ENCODE measurements at places on chromosomes 2 and 18.

GRCh38 chr18:21167641-21168377, 56.2 kb upstream of the ROCK1 start:
- DNase-seq: no peak

DNA sequence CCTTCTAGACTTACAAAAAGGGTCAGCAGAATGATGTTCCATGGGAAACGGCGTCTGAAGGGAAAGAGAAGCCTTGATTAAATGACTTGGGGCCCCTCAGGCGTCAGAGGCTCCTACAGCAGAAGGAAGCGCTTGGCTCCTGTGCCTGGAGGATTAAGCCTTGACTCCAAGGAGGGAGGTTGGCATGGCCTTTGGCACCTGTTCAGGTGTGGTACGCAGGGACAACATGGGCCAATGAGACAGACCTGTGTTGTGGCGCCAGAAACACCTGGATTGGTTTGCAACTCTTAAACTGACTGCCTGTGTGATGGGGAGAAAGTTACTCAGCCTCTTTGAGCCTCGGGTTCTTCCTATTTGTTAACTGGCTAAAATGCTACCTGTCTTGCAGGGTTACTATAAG, 7.6 kb downstream of the PNKD start:
- no peak for DNase-seq

DNA sequence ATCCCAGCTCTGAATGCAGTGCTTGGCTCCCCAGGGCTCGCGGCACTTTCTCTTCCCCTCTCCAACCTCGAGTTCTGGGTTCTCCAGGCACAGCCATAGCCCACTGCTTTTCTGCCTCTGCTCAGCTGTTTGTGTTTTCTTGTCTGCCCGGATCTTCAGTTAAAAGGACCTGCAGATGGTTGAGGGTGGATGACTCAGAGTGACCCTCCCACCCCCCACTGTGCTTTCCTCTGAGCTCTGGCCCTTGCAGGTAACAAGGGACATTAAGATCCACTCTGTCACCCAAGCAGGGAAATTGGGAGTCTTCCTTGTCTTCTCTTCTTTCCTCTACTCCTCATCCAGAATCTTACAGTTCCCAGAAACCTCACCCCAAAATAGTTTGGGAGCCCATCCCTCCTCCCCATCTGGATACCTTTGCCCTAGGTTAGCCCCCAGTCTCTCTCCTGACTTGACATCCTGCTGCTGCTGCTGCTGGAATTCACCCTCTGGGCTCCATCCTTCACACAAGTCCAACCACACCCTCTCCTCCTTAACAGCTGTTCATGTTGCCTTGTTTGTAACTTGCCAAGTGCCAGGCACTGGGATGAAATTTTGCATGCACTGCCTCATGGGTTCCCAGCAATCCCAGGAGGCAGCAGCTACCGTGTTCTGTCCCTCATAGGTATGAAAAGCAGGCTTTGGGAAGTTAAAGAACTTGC, 157.9 kb upstream of the TTC39C start:
- DNase-seq: no peak

GRCh38 chr18:33181016-33181415, 259.5 kb downstream of the CCDC178 start:
- DNase-seq: no peak

DNA sequence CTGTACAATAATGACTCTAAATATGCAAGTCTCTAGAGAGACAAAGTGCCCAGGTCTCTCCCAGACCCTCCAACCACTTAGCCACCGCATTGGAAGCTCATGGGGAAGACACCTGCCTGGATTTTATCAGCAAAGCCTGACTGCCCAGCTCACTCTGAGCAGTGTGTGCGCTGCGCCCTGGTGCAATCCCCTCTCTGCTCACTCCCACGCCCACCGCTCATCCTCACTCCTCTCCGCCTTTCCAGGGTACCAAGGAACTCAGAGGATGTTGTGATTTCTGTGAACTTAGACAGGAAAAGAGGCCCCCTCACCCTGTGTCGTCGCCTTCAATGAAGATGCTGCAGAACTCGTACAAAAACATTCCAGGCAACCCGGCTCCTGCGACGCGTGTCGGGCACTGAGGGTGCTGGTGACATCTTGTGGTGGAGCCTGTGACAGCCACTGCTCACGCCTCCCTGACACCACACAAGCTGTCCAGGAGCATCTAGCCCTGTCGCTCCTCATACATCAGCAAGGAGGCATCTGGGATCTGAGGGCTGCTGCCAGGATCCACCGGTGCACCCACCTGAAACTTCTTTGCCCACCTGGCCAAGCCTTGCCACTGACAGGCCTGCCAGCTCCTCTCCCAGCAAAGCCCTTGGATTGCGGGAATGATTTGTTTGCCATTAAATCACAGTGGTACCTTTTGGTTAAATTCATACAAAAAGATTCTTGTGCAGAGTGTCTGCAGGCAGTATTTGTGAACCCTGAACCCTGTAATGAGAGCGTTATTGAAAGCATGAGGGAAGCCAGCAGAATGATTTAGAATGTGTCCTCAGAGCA, 220.4 kb downstream of the ZNF516 start:
- no peak for DNase-seq

- peak; percentile 99 for DNase-seq
Observed at GRCh38 chr18:61606759-61607158, 273.5 kb downstream of the CDH20 start.

DNA sequence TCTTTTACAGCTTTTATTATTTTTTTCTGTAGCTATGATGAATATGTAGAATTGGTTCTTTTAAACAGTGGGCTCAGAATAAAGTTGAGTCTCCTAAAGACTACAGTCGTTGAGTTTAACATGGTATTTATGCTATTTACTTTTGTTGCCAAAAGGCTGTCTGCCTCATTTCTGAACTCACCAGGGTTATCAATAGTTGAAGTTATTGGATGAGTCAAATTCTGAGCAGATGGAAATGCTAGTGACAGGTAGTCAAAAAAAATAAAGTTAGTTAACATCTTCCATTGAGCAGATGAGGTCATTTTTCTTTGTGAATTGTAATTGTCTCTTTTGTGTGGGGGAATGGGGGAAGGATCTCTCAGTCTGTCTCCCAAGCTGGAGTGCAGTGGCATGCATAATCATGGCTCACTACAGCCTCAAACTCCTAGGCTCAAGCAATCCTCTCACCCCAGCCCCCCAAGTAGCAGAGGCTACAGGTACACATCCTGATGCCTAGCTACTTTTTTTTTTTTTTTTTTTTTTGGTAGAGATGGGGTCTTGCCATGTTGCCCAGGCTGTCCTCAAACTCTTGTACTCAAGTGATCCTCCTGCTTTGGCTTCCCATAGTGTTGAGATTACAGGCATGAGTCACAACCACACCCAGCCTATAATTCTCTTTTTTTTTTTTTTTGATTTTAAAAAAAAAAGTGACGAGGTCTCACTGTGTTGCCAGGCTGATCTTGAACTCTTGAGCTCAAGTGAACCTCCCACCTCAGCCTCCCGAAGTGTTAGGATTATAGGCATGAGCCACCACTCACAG, 8.9 kb downstream of the PAPOLG start:
- no peak for DNase-seq

GRCh38 chr2:119485336-119486110, 38.8 kb downstream of the SCTR start:
- no peak for DNase-seq

DNA sequence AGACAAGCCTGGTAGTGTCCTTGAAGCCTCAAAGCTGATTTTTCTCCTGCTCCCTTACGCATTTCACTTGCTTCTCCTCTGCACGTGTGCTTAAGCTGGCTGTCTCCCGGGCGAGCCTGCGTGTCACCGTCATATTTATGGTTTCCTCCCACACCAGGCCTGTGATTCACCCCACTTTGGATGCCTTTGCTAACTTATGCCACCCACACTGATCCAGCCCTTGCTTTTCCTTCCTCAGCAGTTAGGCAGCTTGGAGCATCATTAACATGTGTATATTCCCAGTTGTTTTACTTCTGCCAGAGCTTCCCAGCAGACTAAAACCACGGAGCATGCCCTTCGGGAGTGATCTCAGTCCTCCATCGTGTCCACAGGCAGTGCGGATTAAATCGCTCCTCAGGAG, 2.2 kb downstream of the ST3GAL5 start:
- peak; percentile 91 for DNase-seq

DNA sequence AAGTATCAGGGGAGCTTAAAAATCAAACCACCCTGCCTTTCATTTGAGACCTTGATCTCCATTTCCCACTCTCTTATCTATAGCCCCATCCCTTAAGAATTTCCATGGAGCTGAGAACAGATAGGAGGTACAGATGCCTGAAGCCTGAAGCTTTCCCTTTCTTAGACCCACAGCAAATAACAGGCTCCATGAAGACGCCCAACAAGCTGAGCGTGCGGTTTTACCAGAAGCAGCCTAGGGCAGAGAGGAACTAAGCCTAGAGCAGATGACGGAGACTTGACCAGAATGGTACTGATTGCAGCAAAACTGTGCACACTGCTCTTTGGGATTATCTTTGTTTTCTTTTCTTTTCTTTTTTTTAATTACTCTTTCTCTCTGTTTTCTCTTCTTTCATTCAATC, 1.7 kb upstream of the ERBB4 start:
- DNase-seq: no peak

DNA sequence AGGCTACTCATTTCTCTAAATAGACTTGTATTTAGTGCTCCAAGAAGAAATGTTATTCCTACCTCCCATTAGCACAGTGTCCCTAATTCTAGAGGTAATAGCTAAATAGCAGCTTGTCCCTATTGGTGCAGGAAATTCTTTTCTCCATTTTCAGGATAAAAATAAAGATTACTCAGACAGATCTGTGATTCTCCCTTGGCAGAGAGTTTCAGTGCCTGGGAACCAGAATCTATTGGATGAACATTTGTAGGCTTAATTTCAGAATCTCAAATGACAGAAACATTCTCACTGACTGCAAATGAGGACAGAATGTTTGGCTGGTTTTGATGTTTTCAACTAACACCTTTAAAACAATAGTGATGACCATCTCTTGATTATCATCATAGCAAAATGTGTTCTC, 33.3 kb upstream of the LGALSL start:
- no peak for DNase-seq

GRCh38 chr2:18749912-18750526, 160.7 kb upstream of the NT5C1B start:
- peak; percentile 66 for DNase-seq

GRCh38 chr2:36376319-36376765, 20.8 kb downstream of the CRIM1 start:
- DNase-seq: no peak

GRCh38 chr2:23401427-23402204, 16.6 kb downstream of the KLHL29 start:
- no peak for DNase-seq

DNA sequence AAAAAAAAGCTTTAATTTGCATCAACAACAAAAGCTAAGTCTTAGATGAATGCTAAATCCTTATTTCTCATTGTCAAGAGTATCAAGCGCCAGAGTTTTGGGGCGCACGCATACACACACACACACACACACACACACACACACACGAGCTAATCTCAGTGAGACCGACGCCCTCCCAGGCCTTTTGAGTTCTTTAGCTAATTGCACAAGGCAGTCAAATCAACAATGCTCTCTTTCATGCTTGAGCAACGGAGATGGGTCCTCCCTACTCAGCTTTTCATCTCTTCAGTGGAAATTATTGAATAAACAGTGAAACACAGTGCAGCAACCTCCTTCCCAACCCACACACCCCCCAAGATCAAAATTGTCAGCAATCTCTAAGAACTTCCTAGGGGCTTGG, 19.2 kb downstream of the GKN1 start:
- no peak for DNase-seq

DNA sequence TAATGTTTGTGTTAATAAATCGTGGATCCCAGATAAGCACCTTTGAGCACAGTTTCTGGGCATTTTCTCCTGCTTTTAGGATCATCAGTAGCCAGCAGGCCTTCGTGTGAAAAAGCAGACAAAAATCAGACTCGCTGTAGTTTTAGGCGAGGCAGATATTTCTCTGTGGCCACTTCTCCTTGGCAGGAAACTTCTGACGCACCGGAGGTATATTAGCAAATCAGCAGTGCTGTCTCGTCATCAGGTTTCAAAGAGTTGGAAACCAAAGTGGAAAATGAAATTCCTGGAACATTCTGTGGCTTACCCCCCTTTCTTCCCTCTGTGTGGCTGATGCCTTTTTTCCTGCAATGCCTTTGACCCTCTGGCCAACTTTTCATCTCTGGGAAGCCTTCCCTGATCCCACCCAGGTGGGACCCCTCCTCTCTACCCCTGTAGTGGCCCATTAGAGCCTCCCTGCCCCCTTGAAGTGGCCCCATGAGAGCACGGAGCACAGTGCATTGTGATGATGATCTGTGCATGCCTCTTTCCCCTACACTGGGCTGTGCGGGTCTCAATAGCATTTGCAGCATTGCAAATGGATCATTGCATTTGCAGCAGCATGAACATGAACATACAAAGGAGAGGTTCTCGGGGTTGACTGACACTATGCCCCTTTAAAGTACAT, 93.3 kb downstream of the RNF144A start:
- no peak for DNase-seq

- no peak for DNase-seq
Observed at GRCh38 chr2:220503431-220503830, 876.0 kb downstream of the SLC4A3 start.

GRCh38 chr2:238571661-238572372, 145.1 kb downstream of the ASB1 start:
- no peak for DNase-seq

- DNase-seq: no peak
Observed at GRCh38 chr2:163081754-163082153, 243.2 kb upstream of the KCNH7 start.

DNA sequence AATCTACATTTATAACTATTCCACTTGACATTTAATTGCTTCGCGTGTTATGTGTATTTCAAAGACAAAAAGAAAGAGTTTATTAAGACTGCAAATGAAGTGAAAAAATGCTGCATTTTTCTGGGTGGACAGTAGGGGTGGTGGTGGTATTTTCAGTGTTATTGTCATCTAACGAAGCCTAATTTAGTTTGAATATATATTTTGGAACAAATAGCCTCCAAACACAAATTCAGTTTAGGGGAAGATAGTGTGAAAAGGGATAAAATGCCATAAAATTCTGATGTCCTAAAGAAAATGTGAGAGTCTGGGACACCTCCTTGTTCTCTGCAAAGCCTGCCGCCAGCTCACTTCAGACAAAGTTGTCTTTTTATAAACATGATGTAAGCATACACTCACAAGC, 425.1 kb downstream of the NRXN1 start:
- DNase-seq: peak; percentile 2

GRCh38 chr2:191020221-191020741, 6.3 kb upstream of the STAT1 start:
- DNase-seq: peak; percentile 96

DNA sequence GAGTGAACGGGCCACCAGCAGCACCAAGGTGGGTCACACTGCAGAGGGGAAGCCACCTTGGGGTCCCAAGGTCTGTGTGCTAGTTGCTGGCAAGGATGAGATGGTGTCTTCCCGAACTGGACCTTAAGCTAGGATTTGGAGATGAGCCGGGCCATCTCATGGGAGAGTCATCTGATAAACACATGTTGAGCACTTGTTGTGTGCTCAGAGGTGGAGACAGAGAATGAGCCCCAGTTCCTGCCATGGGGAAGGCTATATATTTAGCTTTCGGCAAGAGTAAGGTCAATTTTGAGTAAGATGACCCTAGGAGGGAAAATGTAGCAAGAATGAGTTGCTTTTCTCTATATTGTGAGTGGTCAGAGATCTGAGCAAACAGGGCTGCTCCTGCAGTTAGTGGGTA, 41.4 kb upstream of the RPL31 start:
- no peak for DNase-seq
